Stimulated activated CD4-positive, alpha-beta T cell treated with anti-CD3 and anti-CD28 coated beads, Interleukin-1b, Interleukin-23, amount 100 ng/mL, for 48 hours (primary cell): ENCODE measurements at places on chromosomes 1 and 21.
A peak's percentile ranks its signal among the peaks of the same experiment; 100 is the strongest.

DNA sequence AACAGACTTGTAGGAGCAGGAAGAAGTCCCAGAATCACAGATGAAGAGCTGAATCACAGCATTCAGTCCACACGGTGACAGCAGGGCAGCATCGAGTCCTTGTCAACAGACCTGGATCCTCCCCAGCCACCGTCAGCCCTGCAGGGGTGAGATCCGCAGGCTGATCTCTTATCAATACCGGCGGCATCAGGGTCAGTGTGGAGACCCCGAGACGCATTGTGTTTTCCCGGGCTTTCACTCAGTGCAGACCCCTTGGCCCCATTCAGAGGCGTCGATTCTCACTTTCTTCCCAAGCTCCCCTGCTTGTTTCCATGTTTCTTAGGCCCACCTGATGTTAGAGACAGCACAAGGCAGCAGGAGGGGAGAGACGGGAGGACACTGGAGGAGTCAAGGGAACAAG, 609.6 kb downstream of the PTPRU start:
- DNase-seq: no peak

DNA sequence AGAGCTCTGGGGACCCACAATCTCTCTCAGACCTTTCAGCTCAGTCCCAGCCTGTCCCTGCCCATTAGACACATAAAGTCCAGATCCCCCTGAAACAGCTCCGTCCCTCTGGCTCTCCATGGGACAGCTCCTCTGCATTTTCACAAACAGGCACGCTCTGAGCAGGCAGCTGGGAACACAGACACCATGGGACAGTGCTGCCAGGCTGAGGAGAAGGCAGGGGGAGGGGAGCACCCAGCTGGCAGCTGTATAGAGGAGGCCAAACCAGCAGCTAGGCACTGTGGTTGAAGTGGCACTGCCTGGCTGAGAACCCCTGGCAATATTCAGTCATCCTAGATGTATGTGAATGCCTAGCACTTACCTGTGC, 2.0 kb downstream of the TMEM63A start:
- DNase-seq: no peak

DNA sequence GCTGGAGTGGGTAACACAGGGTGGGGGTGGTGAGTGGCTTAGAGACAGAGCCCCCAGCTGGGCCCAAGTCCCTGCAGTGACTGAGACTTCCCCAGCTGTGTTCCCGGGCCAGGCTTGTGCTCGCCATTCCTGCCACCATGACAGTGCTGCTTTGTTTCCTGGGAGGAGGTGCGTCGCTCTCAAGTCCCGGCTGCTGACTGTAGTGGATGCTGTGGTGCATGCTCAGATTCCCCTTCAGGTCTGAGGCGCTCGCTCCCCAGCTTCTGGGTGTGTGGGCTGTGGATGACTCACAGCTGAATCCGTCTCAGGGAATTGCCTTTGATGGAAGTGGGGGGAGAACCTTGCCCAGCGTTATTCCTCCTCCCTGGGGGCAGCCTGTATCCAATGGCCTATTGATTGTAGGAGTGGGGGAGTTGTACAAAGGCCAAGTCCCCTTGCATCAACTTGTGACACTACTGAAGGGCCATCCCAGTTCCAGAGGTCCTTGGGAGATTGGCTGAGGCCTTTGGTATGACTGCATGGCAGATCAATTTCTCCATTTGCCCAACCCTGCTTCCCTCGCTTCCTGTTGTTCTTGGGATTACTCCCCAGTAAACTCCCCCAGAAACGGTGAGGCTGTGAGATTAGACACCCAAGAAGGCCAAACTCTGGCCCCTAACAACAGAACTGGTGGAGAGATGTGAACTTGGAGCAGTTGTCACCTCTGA, 17.8 kb upstream of the POU3F1 start:
- DNase-seq: no peak

GRCh38 chr1:94986783-94987182, 59.9 kb upstream of the CNN3 start:
- DNase-seq: no peak

DNA sequence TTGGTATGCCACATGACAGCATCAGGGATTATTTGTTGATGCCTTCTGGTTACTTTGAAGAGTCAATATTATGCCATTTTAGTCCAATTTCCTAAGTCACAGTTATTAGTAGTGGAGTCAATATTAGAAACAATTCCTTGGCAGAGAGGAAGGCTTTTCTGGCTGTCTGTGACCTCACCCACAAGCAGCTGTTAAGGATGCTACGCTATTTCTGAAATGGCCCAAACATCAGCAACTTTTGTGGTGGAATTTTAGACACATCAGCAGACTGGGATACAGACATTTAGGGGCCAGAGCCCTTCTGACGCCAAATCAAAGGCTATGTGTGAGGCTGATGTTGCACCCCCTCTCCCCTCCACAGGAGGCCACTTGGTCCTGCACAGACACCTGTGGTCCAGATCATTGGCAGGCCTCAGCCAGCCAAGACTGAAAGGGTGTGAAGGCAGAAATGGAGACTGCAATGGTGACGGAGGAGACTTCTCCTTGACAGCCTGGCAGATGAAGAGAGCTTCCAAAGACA, 9.2 kb upstream of the RXRG start:
- DNase-seq: no peak

GRCh38 chr1:237071641-237072420, 29.8 kb downstream of the RYR2 start:
- DNase-seq: no peak

- no peak for DNase-seq
Measured at GRCh38 chr1:54808443-54809207, 7.5 kb upstream of the TTC22 start.

GRCh38 chr21:35368326-35368725, 319.2 kb upstream of the RUNX1 start:
- DNase-seq: no peak

DNA sequence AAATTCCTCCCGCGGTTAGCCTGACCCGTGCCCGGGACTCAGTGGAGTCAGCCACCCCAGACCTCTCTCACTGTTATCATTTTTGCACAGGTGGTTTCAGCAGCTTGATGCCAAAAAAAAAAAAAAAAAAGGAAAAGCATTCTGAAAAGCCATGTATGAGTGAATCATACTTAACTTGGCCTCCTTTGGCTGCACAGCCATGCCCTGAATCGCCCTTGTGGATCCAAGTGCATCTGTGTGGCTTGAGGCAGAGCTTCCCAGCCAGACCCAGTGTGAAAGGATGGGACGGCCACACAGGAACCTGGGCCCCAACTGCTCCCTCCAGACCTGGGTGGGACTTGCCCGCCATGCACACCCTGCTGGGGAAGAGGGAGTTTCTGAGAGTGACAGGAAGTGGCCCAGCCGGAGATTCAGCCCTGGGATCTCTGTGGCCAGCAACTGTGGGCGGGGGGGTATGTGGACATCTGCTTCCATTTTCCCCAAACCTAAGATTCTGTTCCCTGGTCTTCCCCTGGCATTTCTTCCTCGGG, 8.6 kb downstream of the YBEY start:
- no peak for DNase-seq

DNA sequence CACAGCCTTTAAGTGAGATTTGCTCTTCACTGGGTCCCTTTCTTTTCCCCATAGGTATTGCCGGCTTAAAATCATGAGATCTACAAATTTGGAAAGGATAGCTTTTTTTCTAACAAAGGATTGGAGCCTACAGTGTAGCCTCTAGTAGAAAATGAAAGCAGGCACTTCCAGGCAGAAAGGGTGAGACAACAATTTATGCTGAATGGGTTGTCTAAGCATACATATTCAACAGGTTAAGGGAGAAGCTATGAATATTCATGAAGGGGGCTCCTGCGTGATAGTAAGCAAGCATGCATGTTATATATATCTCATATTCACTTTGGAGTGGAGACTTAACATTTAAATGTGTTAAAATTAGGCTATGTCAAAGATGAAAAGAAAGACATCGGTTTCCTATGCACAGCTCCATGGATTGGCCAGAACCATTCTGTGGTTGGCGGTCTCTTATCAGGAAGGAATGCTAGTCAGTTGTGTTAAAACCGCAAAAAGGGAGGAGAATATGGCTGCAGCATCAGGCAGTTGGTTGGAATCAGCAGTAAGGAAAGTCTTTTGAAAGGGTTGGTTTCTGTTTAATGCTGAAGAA, 66.0 kb downstream of the VCAM1 start:
- no peak for DNase-seq

DNA sequence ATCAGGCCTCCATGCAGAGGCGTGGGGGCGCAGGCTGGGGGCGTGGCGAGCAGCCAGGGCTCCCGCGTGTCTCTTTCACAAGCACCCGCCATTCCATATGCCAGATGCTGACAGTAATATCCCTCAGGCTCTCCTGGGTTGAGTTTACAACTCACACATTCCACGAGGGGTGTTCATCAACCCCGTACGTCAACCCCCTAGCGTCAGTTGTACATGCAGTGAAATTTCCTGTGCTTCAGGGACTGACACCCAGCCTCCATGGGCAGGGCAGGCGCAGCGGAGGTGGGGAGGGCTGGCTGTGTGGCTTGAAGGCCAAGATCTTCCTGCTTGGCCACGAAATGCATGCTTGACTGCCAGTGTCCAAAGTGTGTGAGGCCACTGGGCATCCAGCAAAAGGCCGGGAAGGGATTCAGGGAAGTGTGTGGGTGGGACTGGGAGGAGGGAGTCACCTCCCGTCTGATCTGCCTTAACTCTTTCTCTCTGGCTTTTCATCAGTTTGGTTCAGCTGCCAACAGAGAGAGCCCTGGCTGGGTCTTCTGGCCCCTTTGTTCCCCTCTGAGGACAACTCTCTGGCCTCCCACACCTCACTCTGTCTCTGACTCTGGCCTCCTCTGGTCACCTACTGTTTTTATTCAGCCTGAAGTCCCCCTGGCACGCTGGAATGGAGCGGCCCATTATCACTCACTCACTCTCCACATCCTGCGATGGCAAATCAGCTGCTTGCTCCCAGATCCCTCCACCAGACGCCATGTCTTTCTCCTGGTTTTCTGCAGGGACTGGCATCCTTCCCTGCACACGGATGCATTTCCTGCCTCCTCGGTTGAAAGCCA, 33.8 kb downstream of the CLIC6 start:
- no peak for DNase-seq

DNA sequence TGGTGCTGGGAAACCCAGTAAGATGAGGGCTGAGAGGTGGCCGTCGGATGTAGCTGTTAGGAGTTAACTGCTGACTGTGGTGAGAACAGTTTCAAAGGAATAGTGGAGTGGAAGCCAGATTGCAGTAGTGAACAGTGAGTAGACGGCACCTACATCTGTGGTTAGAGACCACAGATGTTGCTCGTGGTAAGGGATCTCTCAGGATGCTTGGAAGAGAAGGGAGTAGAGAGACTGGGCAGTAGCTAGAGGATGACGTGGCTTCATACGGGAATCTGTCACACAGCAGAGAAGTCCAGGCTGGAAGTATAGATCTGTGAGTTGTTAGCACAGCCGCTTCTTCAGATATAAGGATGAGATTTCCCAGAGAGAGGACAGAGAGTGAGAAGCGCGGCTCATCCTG, 7.8 kb upstream of the ARTN start:
- DNase-seq: no peak

GRCh38 chr1:226816576-226816975, 53.8 kb upstream of the PSEN2 start:
- no peak for DNase-seq

GRCh38 chr1:22132517-22133235, 10.2 kb downstream of the WNT4 start:
- no peak for DNase-seq

DNA sequence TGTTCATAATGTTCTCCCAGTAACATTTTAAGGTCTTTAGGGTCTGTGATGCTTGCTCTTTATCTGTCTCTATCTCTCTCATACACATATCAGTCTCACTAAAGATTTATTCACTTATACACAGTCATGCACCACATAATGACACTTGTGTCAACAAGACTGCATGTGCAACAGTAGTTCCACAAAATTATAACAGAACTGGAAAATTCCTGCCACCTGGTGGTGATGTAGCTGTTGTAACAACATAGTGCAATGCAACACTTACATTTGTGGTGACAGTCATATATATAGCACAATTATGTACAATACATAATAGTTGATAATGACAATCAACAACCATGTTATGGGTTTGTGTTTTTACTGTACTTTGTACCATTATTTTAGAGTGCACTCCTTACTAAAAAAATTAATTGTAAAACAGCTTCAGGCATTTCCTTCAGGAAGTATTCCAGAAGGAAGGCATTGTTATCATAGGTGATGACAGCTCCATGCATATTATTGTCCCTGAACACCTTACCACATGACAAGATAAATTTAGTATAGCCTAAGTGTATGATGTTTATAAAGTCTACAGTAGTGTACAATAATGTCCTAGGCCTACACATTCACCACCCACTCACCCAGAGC, 8.1 kb downstream of the TDRD5 start:
- DNase-seq: no peak

GRCh38 chr1:20682571-20683236, 21.5 kb upstream of the DDOST start:
- no peak for DNase-seq

DNA sequence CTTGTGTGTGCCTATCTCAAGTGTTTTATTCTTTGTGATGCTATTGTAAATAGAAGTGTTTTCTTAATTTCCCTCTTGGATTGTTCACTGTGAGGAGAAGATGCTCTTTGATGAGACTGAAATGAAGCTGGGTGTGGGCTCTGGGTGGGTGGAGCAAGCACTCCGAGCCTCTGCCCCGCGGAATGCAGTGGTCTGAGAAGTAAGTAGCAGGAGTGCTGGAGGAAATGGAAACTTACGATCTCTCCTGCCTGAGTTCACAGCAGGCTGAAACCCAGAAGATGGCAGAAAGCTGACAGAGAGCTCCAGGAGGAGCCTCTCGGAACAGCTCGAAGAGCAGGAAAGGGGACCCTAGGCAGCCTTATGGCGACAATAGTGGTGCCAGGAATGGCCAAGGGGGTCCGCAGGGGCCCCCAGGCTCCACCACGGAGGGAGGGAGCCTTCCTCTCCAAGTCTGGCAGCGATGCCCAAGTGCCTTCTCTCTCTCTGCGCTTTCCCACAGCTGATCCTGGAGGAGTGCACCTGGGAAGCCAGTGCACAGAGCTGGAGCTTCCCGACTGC, 126.8 kb upstream of the COL6A1 start:
- DNase-seq: no peak

DNA sequence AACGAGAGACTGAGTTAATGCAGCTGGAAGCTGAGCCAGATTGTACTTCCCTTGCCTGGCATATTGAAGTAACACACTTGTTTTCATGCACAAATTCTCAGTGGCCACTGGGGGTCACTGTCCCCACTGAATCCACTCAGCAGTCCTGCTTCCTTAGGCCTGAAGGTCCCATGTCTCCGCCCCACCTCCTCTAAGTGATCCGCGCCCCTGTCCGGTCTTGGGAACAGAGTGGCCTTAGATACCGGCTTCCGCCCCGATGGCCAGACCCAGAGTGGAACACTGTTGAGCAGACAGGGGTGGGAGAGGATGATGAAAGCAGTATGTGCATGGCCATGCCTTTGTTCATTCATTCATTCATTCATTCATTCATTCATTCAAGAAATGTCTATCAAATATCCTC, 34.8 kb downstream of the CHAF1B start:
- peak; percentile 50 for DNase-seq

DNA sequence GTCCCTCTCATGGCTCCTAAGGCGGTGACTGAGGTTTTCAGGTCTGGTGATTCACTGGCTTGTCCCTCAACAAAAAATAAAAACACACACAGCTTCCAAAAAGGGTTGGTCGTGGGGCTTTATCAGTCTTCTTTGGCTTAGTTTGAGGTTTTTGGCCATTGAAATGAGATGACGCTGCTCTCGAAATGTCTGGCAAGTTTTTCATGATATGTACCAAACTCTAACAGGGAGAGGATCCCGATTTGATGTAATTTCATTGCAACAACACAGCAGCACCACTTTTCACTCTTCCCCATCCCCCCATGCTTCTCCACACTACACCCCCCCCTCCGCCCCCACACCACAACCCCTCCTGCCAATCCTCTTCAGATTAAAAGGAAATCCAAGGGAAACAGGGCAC, 187.1 kb upstream of the NFIA start:
- DNase-seq: no peak
